Fibroblast of lung (primary cell): ENCODE measurements at places on chromosomes 3 and 15. TPM values are rescaled to one million over a fixed set of nuclear protein-coding genes. Genes with fewer than 3 reads are reported as not detected.

DNA sequence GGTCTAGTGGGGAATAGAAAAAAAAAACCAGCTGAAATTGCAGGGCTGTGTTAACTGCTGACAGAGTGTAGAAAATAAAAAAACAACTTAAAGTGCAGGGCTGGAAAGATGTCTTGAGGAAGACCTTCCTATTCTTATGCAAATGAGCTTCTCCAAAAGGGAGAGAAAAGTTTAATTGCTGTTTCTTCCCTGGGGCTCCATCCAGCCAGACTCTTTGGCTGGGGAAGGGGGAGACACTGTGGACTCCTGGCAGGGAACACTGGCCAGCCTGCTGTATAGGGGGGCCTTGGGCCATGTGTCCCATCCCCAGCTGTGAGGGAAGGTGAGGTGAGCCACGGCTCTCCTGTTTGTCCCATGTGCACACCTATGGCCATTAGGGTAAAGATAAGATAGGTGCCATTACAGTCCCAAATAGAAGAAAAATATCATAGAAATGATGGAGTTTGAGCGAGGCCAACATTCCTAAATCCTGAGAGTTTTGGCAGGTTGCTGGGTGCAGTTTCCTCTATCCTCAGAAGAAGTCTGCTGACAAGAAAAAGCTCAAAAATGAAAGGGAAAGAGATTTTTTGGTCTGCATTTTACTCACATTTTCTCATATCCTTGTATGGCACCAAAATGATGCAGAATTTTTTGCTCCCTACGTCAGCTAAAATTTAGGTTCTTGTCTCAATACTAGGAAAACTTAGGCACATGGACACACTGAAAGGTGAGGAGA is 901.7 kb downstream of the PLOD2 start:
- no peaks in the 10 kb centered on the region for H3K4me1 ChIP-seq
- H3K4me3 ChIP-seq, result no peak overlapping the region
- no peaks in the 10 kb centered on the region for H3K27me3 ChIP-seq
- DNase-seq, result no peak
- no peak overlapping the region for H3K27ac ChIP-seq

DNA sequence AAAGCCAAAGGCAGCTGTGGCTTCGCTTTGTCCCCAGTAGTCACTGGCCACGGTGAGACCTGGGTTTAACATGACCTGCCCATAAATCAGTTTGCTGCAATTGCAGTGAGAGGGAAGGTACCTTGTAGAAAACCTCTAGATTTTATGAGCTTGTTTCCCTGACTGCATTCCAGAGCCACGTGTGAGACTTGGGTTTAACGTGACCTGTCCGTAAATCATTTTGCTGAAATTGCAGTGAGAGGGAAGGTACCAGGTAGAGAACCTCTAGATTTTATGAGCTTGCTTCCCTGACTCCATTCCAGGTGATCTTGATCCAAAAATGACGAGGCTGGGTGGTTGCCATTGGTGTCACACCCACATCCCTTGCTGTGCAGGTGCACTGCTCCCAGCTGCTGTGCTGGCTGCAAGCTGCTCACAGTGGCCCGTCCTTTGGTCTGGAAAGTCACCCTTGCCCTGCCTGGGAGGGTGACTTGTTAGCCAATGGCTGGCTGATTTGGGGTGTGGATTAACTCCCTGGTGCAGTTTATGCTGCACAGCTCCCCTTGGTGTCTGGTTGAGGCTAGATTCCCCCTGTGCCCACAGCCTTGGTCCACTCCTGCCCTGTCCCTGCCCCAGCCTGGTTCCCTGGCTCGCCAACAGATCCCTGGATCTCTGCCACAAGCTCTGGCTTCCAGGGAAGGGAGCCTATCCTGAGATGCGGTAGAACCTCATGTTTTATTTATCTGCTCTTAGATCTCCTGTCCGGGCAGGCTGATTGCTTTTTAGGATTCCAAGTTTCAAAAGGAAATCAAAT is 192.7 kb upstream of the CTDSPL start:
- no peak for DNase-seq
- H3K4me1 ChIP-seq, result no peaks in the 10 kb centered on the region
- no peak overlapping the region for H3K27ac ChIP-seq
- no peak overlapping the region for H3K4me3 ChIP-seq
- H3K27me3 ChIP-seq, result no peaks in the 10 kb centered on the region
- no peaks in the 10 kb centered on the region for H3K36me3 ChIP-seq

- no peak overlapping the region for H3K4me3 ChIP-seq
- no peaks in the 10 kb centered on the region for H3K4me1 ChIP-seq
- no peak overlapping the region for H3K27ac ChIP-seq
- no peaks in the 10 kb centered on the region for H3K36me3 ChIP-seq
Measured at GRCh38 chr3:138359919-138360868, 11.8 kb downstream of the MRAS start.

- H3K36me3 ChIP-seq, result no peaks in the 10 kb centered on the region
- peaks cover 5% of the 10 kb centered on the region for H3K4me1 ChIP-seq
- DNase-seq, result peak; percentile 42
- H3K27ac ChIP-seq, result no peak overlapping the region
Measured at GRCh38 chr3:185712337-185712736, 112.5 kb downstream of the IGF2BP2 start.

- H3K27ac ChIP-seq, result no peak overlapping the region
- DNase-seq, result no peak
Measured at GRCh38 chr15:85694091-85694490, 100.6 kb downstream of the KLHL25 start.

DNA sequence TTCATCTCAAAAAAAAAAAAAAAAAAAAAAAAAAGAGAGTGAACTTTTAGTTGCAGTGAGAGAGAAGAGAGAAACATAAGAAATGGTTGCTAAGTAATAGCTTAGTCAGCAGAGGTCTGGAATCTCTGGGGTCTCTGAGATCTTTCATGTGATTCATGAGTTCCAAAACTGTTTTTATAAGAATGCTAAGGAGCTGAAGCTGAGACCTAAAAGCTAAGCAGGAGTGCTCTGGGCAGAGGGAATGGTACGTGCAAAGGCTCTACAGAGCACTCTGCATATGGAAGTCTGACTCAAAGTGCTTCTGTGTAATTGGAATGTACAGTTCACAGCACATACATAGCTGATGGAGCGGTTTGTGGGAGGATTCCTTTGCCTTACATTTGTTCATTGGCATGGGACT is 66.3 kb upstream of the LRIG1 start:
- no peak overlapping the region for H3K27ac ChIP-seq
- H3K4me3 ChIP-seq, result no peak overlapping the region
- DNase-seq, result peak; percentile 31
- H3K27me3 ChIP-seq, result no peaks in the 10 kb centered on the region
- H3K4me1 ChIP-seq, result no peaks in the 10 kb centered on the region

DNA sequence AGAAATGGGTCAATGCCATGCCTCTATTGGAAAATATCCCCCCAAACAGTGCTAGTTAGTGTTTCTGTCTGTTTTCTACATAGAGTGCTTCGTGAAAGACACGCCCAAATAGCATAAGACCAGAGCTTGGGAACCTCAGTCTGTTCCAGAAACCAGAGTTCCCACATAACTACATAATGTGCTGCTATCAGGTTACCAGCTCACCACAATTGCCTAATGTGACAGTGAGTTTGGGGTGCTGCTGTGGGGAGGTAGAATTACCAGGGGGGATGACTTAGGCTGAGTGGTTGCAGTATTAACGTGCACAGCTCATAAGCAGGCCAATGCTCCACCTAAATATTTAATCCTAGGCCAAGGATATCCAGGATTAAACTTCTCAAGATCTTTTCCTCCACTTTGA is 39.2 kb downstream of the DUT start:
- H3K4me1 ChIP-seq, result peaks cover 6% of the 10 kb centered on the region
- H3K27me3 ChIP-seq, result no peaks in the 10 kb centered on the region
- peak; percentile 94 for DNase-seq
- H3K27ac ChIP-seq, result no peak overlapping the region

GRCh38 chr3:109532257-109533216 is 195.2 kb upstream of the DPPA4 start:
- no peak overlapping the region for H3K4me3 ChIP-seq
- no peaks in the 10 kb centered on the region for H3K36me3 ChIP-seq
- DNase-seq, result peak; percentile 81
- no peaks in the 10 kb centered on the region for H3K27me3 ChIP-seq
- H3K27ac ChIP-seq, result no peak overlapping the region

Gene PLA2G4E
- total RNA-seq, result not detected in 2 replicates

Gene ETV5
- total RNA-seq, result 15.4 and 24.9 TPM in 2 replicates

Gene NAA50
- 232 and 252 TPM in 2 replicates for total RNA-seq
